ENCODE measurements at places on chromosomes 12 and 14.
A peak's percentile ranks its signal among the peaks of the same experiment; 100 is the strongest.

GRCh38 chr12:103012884-103013283, 55.4 kb downstream of the ASCL1 start:
- DNase-seq: no peak

DNA sequence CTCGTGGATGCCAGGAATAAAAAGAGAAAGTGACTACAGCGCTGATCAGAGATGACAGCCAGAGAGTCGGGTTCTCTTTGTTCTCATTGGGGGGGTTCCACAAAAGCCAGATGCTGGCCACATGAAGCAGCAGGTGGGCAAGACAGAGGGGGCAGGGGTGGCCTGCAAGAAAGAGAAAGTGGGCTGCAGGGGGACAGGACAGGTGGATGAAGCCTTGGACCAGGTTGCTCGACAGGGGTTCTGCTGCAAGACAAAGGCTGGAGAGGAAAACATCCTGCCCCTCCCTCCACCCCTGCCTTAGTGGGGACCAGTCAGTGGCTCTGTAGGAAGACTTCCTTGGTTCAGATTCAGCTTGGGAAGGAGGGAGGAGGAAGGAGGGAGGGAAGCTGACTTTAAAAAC, 126.2 kb downstream of the KSR2 start:
- no peak for DNase-seq

DNA sequence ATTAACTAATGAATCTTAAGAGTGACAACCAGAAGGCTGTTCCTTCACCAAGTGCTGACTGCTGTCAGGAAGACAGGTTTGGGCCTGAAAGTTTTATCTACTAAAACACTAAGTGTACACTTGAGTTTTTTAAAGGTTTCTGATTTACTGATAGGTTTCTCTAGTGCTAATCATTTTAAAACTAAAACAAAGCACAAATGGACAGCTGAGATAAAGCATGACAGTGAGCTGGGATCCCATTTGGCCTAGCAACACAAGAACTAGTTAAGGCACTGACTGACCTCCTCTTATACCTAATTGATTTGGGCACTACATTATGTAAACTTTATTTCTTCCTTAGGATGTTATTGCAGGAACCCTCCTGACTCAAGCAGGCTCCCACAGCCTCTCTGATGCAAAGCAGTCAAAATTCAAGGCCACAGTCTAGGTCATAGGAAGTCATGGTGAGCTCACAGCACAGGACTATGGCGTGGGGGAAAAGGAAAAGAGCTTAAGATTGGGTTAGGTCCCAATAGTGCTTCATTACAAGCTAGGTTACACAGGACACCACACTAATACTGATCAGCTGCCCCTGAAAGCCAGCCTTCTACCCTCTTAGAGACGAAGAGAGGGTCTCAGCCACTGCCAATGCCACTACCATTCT, 3.5 kb downstream of the STXBP6 start:
- DNase-seq: no peak

DNA sequence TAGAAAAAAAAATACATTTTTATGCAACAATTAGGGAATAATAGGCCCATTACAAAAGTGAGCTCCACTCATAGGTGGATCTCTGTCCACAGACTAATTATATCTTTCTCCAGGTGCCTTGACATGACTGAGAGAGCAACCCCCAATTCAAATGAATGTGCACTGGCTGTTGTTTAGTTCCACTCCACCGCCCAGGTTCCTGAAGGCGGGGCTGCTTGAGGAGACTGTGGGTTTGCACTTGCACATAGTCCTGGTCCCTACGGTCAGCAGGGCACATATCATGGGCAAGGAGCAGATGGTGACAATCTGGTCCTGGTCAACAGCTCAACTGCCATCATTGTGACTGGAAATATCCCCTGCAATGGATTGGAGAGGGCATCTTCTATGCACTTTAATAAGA, 195.6 kb upstream of the PWP1 start:
- peak; percentile 69 for DNase-seq

DNA sequence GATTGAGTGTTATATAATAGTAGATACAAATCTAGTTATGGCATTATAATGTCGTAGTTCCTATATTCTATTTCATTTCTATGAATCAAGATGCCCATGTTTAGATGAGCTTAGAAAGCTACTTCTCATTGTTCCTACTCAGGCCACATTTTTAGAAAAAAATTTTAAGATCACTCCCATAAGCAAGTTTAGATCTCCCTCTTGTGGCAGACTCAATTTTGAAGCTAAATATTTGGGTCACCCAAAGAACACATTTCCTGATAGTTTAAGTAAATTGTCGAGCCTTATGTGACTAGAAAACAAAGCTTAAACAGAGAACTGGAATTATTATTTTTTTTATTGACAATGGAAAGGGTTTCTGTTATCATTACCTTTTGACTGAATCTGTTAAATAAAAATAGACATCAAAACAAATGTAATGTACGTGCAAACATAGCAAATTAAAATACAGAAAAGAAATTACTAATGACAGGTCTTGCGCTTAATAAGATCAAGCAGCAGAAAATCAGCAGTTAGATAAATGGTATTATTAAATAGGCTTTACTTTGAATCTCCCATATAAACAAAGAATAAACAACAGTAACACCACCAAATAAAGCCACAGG, 180.2 kb downstream of the ACSS3 start:
- peak; percentile 56 for DNase-seq

- no peak for DNase-seq
These were observed 506 bp downstream of the ESRRB start for GRCh38 chr14:76376409-76376877.

DNA sequence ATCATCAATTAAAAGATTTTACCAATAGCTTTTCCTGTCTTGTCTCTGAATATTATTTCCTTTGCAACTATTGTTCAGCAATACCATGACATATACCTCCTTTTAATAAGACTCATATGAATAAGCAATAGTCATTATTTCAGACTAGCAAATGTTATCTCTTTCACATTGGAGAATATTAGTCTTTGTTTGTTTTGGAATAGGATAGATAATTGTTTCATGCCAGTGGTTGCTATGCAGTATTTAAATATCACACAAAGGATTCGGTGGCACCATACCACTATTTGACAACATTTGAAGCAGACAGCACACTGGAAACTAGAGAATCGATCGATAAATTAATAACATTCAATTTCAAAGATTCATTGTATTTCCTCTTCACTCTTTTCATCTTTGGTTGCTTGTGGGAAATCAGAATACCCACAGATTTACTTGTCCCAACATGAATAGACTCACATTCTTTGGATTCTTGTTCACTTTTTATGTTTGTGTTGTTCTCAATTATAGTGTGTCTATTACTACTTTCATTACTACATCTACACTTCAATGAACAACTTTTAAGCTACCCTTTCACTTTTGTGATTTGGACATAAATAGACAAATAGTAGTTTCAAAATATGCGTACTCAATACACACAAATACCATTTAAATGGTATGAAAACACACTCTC, 42.7 kb upstream of the TBPL2 start:
- DNase-seq: no peak

- no peak for DNase-seq
These were observed 49.2 kb upstream of the PRICKLE1 start for GRCh38 chr12:42638697-42639096.

DNA sequence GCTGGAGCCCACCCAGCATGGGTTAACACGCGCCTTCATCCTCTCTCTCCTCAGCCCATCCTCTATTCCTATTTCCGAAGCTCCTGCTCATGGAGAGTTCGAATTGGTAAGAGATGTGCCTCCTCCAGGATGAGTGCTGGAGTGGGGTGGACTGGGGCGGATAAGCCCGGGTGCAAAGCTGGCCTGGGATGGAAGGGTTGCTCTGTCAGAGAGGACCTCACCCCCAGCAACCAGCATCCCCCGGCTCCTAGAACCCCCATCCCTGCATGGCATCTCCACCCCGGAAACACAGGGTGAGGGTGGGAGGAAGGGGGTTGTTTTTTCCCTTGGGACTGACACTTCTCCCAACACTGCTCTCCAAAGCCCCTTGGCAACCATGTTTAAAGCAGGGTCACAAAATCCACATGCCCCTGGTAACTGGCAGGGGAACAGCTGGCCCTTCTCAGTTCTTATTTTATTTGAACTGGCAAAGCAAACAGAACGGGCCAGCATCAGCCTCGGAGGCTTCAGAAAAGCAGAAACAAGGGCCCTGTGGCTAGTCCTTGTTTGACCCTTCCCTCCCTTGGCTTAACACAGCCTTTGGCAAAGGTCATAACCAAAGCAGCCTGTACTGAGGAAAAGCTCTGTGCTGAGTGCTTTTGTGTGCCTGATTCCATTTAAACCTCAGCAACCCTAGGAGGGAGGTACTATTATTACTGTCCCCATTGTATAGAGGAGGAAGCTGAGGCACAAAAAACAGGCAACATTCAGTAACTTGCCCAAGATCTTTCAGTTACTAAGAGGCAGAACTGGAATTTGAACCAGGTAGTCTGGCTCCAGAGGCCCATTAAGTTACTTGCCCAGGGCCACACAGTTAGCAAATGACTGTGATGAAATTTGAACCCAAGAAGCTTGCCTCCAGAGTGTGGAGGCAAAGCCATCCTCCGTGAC, 4.2 kb downstream of the GSTZ1 start:
- DNase-seq: no peak

GRCh38 chr14:61226015-61226654, 55.0 kb downstream of the TMEM30B start:
- DNase-seq: no peak

- no peak for DNase-seq
These were observed 24.9 kb upstream of the C12orf76 start for GRCh38 chr12:110073049-110073831.

DNA sequence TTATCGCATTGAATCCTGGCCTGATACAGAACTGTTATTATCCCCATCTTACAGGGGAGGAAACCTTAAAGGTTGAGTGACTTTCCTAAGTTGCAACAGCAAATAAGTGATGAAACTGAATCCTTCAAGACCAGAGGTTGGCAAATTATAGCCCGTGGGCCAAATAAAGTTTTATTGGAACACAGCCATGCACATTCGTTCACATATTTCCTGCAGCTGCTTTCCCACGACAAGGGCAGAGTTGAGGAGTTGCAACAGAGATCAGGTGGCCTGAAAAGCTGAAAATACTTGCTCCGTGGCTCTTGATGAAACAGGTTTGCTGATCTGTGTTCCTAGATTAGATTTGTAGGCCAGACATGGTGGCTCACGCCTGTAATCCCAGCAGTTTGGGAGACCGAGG, 126.7 kb downstream of the PHETA1 start:
- DNase-seq: no peak

DNA sequence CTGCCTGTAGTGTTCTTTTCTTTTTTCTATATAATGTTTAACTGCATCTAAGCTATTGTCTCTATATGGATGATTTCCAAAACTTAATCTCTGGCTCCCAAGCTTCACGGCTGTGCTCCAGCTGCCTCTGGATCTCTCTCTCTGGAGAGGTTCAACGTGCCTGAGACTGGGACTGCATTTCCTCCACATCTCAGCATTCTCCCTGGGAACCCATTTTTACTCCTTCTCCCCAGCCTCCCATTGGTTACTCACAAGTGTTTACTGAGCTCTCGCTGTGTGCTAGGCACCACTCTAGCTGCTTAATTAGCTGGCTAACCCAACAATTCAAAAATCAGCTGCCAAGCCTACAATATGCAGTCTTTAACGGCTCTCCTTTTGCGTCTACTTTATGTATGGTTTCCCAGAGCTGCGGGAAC, 34.7 kb downstream of the FBXL14 start:
- no peak for DNase-seq

Measured in NCI-H524 (cell line).